ENCODE measurements at places on chromosomes 4 and X. TPM values are rescaled to one million over a fixed set of nuclear protein-coding genes. Genes with fewer than 3 reads are reported as not detected.
A peak's percentile ranks its signal among the peaks of the same experiment; 100 is the strongest.

- no peaks in the 10 kb centered on the region for H3K27me3 ChIP-seq
- no peaks in the 10 kb centered on the region for H3K36me3 ChIP-seq
- no peak for DNase-seq
- peak overlapping the region; percentile 58 for H3K4me3 ChIP-seq
- peak overlapping the region; percentile 94 for H3K27ac ChIP-seq
Measured at GRCh38 chrX:17737986-17738713, 857 bp downstream of the SCML1 start.

GRCh38 chr4:101237773-101238172, 109.6 kb downstream of the PPP3CA start:
- no peak for DNase-seq
- no peaks in the 10 kb centered on the region for H3K36me3 ChIP-seq
- no peaks in the 10 kb centered on the region for H3K27me3 ChIP-seq
- H3K4me1 ChIP-seq, result no peaks in the 10 kb centered on the region
- H3K27ac ChIP-seq, result no peak overlapping the region

GRCh38 chr4:118296729-118297128, 56.1 kb downstream of the PRSS12 start:
- no peaks in the 10 kb centered on the region for H3K27me3 ChIP-seq
- no peaks in the 10 kb centered on the region for H3K36me3 ChIP-seq
- no peak overlapping the region for H3K4me3 ChIP-seq
- H3K27ac ChIP-seq, result no peak overlapping the region

- H3K27ac ChIP-seq, result no peak overlapping the region
- H3K4me1 ChIP-seq, result no peaks in the 10 kb centered on the region
- no peak overlapping the region for H3K4me3 ChIP-seq
Measured at GRCh38 chr4:110988722-110989121, 365.8 kb upstream of the PITX2 start.

DNA sequence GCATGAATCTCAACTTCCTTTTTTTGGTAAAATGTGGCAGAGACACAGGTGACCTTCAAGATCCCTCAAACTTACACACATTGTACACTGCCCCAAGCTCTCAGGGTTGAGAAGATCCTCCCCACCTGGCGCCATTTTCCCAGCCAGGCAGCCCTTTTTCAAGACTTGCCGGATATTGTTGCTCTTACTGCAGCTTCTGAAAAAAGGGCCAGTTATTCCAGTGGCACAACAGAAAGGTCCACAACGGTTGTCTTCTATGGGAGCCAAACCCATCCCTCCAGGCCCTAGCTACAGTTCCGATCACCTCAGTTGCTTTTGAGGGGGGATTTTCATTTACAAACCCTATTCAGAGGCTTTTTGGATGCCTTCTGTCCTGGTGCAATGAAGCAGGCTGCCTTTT, 101.1 kb downstream of the CHIC2 start:
- H3K4me1 ChIP-seq, result no peaks in the 10 kb centered on the region
- H3K36me3 ChIP-seq, result no peaks in the 10 kb centered on the region
- H3K27ac ChIP-seq, result no peak overlapping the region
- DNase-seq, result peak; percentile 66
- H3K4me3 ChIP-seq, result no peak overlapping the region
- peaks cover 5% of the 10 kb centered on the region for H3K27me3 ChIP-seq

GRCh38 chr4:88162626-88163025, 4.2 kb upstream of the ABCG2 start:
- H3K4me3 ChIP-seq, result no peak overlapping the region
- DNase-seq, result no peak

GRCh38 chr4:73723023-73723422, 17.3 kb upstream of the CXCL8 start:
- no peaks in the 10 kb centered on the region for H3K27me3 ChIP-seq
- H3K27ac ChIP-seq, result no peak overlapping the region
- no peak overlapping the region for H3K4me3 ChIP-seq
- DNase-seq, result no peak
- no peaks in the 10 kb centered on the region for H3K36me3 ChIP-seq

DNA sequence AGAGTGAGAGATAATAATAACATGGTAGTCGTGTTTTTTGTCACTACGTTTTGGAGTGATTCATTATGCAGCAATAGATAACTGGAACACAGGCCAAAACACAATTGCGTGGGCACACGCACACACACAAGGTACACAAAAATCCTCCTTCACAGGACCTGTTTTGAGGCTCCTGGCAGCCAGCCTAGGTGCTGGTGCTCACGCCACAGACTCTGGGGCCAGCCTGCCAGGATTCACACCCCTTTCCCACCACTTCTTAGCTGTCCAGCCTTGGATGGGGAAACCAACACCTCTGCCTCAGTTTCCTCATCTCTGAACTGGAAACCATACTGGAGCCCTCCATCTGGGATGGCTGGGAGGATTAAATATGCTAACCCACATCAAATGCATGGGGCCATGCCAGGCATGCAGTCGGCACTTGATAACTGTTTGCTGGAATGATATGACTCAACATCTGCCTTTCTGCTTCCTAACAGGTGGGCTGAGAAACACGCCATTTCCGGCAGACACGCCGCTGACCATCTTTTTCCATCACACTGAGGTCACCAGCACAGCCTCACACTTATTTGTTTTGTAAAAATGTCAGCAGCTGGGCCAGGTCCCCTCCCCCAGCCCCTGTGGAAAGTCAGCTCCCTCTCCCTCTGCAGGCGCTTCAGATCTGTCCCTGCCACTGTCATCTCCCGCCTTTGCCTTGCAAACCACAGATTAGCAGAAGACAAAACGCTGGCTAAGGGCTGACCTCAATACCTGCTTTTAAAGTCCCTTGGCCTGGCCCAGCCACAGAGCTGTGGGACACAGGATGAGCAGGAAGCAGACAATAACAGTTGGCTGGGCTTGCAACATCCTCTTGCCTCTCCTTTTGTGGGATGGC, 237.5 kb downstream of the BCOR start:
- H3K27me3 ChIP-seq, result no peaks in the 10 kb centered on the region
- H3K36me3 ChIP-seq, result no peaks in the 10 kb centered on the region
- no peak overlapping the region for H3K27ac ChIP-seq
- peaks cover 9% of the 10 kb centered on the region for H3K4me1 ChIP-seq

DNA sequence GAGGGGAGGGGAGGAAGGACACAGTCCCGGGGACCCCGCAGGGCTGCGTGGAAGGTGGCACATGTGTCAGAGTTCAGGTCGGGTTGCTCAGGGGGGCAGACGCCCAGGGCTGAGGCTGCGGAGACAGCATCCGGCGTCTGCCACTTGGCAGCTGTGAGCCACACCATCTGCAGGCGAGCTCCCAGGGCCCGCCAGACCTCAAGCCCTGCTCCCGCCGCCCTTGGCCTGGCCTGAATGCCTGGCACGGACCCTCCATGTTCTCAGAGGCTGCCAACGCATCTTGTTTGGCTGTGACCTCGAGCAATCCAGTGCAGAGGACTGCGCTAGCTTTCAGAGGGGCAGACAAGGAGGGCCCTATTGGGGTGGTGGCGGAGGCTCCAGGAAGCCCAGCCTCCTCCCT, 5.1 kb downstream of the BGN start:
- peaks cover 6% of the 10 kb centered on the region for H3K27me3 ChIP-seq
- H3K4me3 ChIP-seq, result no peak overlapping the region
- H3K36me3 ChIP-seq, result no peaks in the 10 kb centered on the region

GRCh38 chr4:34009951-34010350, 2234.4 kb downstream of the ARAP2 start:
- H3K4me3 ChIP-seq, result no peak overlapping the region
- H3K36me3 ChIP-seq, result no peaks in the 10 kb centered on the region
- no peaks in the 10 kb centered on the region for H3K27me3 ChIP-seq
- H3K4me1 ChIP-seq, result no peaks in the 10 kb centered on the region
- no peak overlapping the region for H3K27ac ChIP-seq
- no peak for DNase-seq

DNA sequence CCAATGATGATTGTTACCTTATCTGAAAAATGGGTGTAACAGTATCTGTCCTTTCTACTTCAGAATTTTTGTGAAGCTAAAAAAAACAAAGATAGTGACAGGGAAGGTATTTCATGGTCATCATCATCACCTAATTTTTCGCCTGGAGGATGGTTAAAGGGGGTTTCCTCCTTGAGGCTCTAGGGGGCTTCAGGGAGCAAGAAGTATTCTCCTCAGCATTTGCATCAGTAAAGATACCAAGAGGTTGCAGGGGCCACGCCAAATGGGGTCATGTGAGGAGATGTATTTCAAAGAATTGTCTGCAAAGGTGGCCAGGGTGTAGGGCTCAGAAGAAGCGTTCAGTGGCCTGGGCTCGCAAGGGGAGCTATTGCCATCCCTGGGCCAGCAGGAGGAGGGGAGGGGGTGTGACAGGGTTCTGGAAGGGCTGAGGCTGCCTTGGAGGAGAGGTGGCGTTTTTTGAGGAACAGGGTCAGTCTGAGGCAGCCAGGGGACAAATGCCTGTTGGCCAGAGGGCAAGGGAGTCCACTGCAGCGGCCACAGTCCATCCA, 7.3 kb upstream of the NSG1 start:
- H3K4me1 ChIP-seq, result no peaks in the 10 kb centered on the region
- no peaks in the 10 kb centered on the region for H3K36me3 ChIP-seq
- no peak for DNase-seq
- no peaks in the 10 kb centered on the region for H3K27me3 ChIP-seq

DNA sequence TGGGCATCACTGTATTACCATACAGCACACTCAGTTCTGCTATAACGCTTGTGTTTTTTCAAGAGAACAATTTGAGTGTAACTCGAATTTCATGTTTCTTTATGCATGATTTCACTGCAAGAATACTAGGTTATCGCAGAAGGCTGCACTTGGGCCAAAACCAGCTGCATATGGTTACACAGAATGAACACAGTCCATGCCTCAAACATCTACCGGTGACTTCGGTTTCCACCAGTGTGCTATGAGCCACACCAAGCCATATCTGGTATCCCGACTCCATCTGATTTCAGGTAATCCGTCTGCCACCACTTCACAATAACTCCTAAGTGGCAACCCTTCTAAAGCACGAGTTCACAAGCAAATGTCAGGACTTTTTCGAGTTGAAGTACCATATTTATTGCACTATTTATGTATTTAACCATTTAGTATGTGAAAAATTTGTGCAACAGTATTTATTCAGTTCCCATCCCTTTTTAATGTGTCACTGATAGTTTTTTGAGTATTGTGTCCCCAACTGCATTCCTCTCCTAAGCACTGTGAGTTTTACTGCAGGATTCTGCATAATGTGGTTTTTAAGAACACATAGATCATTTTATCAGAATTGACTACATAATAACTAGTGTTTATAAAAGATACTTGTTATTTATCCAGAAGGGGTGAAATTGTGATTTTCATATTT, 111.8 kb downstream of the APBB2 start:
- no peak overlapping the region for H3K27ac ChIP-seq
- peaks cover 20% of the 10 kb centered on the region for H3K4me1 ChIP-seq
- H3K4me3 ChIP-seq, result no peak overlapping the region
- no peaks in the 10 kb centered on the region for H3K36me3 ChIP-seq
- DNase-seq, result no peak
- no peaks in the 10 kb centered on the region for H3K27me3 ChIP-seq

GRCh38 chr4:151251603-151252304, 25.2 kb upstream of the PRSS48 start:
- no peaks in the 10 kb centered on the region for H3K27me3 ChIP-seq
- peaks cover 37% of the 10 kb centered on the region for H3K4me1 ChIP-seq
- H3K36me3 ChIP-seq, result no peaks in the 10 kb centered on the region
- no peak overlapping the region for H3K4me3 ChIP-seq

- no peak overlapping the region for H3K27ac ChIP-seq
- H3K27me3 ChIP-seq, result no peaks in the 10 kb centered on the region
- no peaks in the 10 kb centered on the region for H3K4me1 ChIP-seq
- no peak for DNase-seq
- H3K36me3 ChIP-seq, result no peaks in the 10 kb centered on the region
Measured at GRCh38 chrX:11960031-11960430, 178.2 kb upstream of the FRMPD4 start.

DNA sequence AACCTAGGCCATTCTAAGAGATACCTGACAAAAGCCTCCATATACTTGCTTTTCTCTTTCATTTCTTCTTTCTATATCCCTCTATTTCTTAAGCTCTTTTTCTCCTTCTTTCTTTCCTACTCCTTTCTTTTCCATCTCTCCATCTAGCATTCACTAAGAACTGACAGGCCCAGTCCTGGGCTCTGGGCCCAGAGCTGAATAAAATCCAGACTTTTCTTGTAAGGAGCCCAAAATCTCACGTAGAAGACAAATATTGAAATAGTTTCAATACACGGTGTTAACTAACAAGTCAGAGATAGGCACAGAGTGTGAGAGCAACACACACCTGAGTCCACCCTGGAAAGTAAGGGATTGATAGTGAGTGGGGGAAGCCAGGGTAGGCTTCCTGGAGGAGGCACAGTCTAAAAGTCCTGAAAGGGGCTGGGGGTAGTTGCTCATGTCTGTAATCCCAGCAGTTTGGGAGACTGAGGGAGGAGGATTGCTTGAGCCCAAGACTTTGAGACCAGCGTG, 73.2 kb upstream of the EFNB1 start:
- no peak overlapping the region for H3K4me3 ChIP-seq
- peaks cover 40% of the 10 kb centered on the region for H3K4me1 ChIP-seq
- no peak for DNase-seq
- no peaks in the 10 kb centered on the region for H3K36me3 ChIP-seq

Gene TMSB15C
- 0.99 TPM for total RNA-seq

Gene ERCC6L
- not detected for total RNA-seq

Gene SLIT2
- total RNA-seq, result 88.1 TPM

Gene IQCM
- total RNA-seq, result not detected

Gene BMX
- 2.0 TPM for total RNA-seq

Gene ETDC
- total RNA-seq, result not detected

Gene DMRTC1
- not detected for total RNA-seq

Gene ART3
- total RNA-seq, result 5.8 TPM
